ENCODE measurements at places on chromosomes 7 and 10. TPM values are rescaled to one million over a fixed set of nuclear protein-coding genes. Genes with fewer than 3 reads are reported as not detected.

Gene FOXI2
- not detected for total RNA-seq

Gene TRIM74
- 0.21 TPM for total RNA-seq

Gene IL6
- total RNA-seq = 1.4 TPM

Gene ZNF488
- 14.5 TPM for total RNA-seq
